ENCODE measurements at places on chromosomes 16 and 17.
A peak's percentile ranks its signal among the peaks of the same experiment; 100 is the strongest.

- no peak for DNase-seq
These were observed 137.9 kb downstream of the FTO start for GRCh38 chr16:53841884-53842283.

DNA sequence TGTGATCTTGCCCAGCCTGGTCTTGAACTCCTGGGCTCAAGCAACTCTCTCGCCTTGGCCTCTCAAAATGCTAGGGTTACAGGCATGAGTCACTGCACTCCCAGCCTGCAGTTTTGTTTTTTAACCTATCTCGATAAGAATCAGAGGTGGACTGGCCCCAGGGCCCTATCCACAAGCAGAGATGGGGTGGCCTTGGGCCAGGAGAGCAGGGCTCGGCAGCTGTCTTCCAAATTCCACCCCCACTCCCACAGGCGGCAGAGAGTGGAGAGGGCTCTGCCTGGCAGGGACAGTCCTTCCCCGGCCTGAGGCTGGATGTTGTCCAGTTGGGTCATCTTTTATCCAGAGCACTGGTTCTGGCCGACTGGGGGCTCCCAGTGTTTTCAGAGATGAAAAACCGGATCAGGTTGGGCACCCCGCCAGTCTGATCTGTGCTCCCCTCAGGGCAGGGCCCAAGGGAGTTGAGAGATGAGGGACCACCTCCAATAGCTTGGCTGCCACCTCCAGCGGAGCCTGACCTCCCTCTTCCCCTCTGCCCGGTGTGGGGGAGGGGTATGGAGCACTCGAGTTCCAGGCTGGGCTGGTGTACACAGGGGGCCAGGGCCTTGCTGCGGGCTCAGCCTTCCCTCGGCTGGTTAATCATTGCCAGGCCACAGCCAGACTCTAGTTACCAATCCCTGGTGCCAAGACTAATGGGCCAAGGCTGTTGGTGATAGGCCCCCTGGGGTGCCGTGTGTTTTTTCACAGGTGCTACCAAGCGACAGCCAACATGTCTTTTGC lies 30.3 kb upstream of the MYO15B start:
- DNase-seq: no peak

- DNase-seq: no peak
These were observed 123.1 kb downstream of the SLC39A11 start for GRCh38 chr17:72969293-72969906.

DNA sequence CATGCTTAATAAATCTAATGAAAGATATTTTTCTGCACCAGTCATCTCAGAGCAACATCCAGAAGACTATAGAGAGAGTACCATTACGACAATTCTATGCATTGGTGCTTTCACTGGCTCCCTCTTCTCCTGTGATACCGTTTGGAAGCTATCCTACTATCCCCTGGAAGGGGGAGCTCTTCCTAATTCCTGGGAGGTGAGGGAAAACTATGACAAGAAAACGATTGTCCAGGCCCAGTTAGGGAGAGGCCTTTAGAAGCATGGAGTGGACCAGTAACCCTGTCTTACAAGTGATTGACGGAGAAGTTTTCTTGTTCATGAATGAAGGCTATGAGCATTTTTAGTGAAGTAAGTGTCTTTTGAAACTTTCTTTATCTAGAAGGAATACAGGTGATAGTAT lies 150.2 kb downstream of the TANC2 start:
- DNase-seq: no peak

DNA sequence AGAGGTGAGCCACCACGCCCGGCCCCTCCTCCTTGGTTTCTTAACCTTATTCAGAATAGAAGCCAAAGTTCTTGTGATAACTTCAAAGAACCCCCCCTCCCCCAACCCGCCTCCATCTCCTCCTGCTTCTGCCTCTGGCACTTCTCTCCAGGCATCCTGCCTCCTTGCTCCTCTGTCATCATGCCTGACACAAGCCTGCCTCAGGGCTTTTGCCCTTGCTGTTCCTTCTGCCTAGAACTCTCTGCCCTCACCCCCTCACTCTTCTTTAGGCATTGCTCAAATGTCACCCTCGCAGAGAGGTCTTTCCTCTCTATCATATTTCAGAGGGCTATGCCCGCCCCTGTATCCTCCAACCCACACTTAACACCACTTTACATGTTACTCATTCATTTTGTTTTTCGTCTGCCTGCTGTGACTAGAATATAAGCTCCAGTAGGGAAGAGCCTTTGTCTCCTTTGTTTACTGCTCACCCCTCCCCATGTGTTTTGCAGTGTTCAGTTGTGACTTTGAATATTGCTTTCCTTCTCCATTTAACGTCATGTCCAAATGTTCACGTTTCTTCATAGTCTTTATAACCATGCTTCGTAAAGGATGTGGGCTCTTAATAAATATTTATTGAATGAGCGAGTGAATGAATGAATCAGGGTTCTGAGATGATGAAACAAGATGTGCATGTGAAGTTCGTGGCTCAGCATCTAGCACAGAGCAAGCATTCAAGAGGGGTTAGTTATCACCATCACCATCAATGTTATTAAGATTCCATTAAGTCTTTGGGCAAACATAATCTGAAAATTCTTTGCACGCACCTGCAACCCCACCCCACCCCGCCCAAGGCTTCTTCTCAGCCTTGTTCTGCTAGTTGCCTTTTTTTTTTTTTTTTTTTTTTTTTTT lies 186.2 kb upstream of the WSCD1 start:
- DNase-seq: no peak

DNA sequence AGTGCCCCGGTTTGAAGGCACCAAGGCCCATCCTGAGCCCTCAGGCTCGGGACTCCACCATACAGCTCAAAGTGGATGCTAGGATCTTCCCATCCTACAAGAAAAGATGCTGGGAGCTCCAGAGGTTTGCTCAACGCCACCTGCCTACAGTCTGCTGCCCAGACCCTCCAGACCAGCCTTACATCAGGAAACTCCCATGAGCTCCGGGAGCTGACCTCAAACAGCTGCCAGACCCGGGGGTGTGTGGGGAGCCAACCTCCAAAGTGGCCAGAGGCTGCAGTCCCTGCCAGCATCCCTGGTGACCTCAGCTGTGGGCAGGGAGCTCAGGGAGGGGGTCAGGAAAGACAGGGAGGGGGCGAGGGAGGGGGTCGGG lies 43.8 kb downstream of the C16orf82 start:
- no peak for DNase-seq

GRCh38 chr17:15944759-15945526 lies at the start of gene ADORA2B:
ADORA2B (plus strand) TSS chr17:15945130; CDS start chr17:15945249, 119 bp downstream.
- DNase-seq: peak; percentile 66

DNA sequence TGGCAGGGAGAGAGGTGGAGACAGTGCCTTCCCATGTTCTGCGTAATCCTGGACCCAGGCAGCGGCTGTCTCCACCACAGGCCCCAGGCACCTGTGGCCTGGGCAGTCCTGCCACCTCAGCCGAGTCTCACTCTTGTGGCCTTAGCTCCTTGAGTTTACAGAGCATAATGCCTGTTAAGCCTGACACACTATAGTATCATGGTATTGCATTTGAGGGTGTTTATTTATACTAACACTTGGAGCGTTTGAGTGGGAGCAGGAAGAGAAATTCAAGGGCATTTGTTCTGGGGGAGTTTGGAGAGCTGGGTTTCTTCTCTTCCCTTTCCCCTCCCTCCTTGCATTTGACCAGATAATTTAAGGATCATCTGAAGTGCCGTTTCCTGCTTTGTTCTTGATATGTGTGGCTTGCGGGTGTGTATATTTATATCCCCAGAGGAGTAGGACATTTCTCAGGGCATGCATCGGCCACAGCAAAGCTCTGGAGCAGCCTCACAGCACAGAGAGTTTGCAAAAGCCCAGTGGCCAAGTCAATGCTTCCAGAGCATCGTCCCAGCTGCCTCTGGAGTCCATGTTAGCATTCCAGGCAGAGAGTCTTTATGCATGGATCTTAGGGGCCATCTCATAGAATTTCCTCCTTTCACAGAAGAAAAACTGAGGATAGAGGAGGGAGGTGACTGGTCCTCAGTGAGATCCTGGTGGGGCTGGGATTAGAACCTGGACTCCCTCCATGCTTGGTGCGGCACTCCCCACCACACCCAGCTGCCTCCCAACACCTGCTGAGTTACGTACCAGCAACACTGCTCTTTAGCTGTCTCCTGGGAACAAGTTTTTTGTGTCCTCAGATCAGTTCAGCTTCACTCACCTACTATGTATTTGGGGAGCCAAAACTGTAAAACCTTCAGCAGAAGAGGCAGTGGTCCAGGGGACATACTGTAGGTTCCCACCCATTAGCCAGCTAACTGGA lies 222.8 kb downstream of the CCDC182 start:
- DNase-seq: no peak

DNA sequence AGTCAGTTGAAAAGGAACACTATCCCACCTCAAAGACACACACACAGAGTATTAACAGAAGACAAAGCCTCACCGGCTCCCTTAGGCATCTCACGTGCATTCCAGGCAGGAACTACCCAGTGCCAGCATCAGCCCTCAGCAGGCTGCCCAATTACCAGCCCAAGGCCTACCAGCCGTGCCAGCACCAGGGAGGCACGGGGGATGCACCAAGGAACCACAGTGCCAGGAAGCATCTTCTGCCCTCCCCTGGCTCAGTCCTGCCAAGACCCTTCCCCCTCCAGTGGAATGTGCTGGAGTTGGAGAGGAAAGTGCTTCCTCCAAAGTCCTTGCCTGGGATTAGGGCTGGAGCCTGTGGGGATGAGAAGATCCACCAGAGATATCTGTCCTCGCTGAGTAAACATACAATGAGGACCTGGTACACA lies 11.0 kb upstream of the KRT19 start:
- DNase-seq: no peak

DNA sequence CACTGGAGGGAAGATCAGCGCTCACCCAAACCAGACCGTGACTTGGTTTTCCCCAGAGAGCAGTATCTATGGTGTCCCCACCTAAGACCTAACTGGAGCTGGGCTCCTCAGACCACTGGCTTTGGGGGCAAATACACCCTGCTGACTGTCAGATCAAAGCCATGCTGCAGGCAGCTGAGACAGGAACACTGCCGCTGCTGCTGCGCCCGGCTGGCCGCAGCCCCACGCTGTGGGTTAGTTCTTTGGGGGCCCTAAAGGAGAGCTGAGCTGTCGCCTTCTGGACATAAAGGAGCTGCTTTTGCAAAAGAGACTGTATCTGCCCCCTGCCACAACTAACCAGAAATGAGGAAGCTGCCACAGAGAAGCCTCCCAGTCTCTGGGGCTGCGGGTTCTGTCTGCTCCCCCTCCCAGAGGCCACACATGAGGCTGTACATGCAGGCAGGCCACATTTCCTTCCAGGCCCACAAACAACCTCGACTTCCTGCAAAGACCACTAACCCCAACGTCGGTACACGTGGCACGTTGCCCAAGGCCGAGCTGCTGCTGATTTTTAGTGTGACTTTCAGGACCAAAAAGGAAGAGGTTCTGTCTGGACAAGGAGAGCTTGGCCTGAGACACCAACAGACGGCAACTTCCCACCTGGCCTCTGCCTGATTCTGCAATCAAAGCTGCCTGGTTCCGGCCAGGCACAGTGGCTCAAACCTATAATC lies 18.2 kb upstream of the ABR start:
- peak; percentile 91 for DNase-seq

DNA sequence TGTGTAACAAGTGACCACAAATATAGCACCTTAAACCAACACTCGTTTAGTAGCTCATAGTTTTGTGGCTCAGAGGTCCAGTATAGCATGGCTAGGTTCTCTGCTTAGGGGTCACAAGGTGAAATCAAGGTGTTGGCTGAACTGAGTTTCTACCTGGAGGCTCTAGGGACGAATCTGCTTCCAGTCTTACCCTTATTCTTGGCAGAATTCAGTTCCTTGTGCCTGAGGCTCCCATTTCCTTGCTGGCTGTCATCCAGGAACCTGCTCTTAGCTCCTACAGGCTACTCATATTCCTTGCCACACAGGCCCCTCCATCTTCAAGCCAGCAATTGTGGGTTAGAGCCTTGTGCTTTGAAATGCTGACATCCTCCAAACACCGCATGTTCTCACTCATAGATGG lies 212.3 kb upstream of the CDH13 start:
- no peak for DNase-seq

GRCh38 chr17:57289130-57289529 lies 32.8 kb downstream of the MSI2 start:
- no peak for DNase-seq

GRCh38 chr16:27742333-27742732 lies 192.4 kb downstream of the KATNIP start:
- DNase-seq: no peak

- DNase-seq: no peak
These were observed 146.3 kb upstream of the PIRT start for GRCh38 chr17:10984220-10984619.

GRCh38 chr16:29714396-29714795 lies 31.4 kb downstream of the C16orf54 start:
- DNase-seq: no peak

GRCh38 chr17:48499248-48499647 lies 31.6 kb downstream of the HOXB1 start:
- DNase-seq: no peak

GRCh38 chr16:2838928-2839327 lies 8.8 kb downstream of the ZG16B start:
- DNase-seq: peak; percentile 71

DNA sequence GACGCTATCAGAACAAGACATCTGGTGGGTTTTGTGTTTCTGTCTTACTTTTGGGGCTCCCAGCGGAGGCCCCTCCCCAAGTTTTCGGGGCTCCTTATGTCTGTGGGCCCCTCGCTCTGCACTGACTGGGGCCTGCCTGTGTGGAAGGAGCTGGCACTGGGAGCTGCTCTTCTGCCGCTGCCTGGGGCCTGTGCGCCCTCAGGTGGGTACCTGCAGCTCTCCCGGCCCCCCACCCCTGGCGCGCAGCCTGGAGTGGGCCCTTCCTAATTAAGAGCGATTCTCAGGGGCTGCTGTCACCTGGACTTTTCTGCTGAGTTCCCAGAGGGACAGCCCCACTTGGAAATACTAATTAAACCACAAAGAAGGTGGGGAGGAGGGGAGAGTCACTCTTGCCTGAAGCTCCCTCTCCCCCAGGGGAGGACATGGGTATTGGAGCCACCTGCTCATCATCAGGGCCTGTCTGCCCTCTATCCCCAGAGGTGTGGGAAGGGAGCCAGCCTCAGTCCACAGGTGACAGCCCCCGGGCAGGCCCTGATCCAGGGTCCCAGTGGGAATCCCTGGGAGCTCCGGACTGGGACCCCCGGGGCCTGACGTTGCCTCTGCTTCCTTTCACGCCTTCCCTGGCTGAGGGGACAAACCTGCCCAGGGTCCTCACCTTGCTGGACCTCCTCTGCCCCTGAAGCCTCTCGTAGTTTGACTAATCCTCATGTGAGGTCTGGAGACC lies 36.5 kb downstream of the GSE1 start:
- no peak for DNase-seq

- DNase-seq: no peak
These were observed 175.4 kb downstream of the ENGASE start for GRCh38 chr17:79249929-79250521.

DNA sequence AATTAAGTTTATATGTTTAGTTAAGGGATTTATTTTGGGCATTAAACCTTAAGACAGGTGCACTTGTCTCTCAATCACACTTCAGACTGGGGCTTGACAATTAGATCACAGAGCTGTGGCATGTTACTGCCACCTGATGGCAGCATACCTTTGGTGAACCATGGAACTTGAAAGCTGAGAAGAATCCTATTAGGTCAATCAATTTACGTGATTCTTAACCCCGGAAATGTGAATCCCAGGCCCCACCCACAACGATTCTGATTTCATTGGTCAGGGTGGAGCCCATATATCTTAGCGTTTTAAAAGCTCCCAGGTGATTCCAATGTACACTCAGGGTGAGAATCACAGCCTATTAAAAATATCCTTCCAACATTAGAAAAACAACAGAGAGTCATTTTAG lies 91.0 kb downstream of the GSG1L start:
- peak; percentile 79 for DNase-seq
